ENCODE measurements at places on chromosomes 7 and 10. TPM values are rescaled to one million over a fixed set of nuclear protein-coding genes. Genes with fewer than 3 reads are reported as not detected.

GRCh38 chr7:21185653-21186265, 242.1 kb upstream of the SP4 start:
- H3K27ac ChIP-seq, result no peak overlapping the region
- no peak for DNase-seq
- peaks cover 67% of the 10 kb centered on the region for H3K27me3 ChIP-seq

GRCh38 chr10:62348029-62348428, 26.1 kb upstream of the ZNF365 start:
- no peak overlapping the region for H3K4me3 ChIP-seq
- no peaks in the 10 kb centered on the region for H3K36me3 ChIP-seq
- no peaks in the 10 kb centered on the region for H3K27me3 ChIP-seq
- H3K4me1 ChIP-seq, result no peaks in the 10 kb centered on the region

GRCh38 chr7:116493449-116493848, 6.1 kb upstream of the CAV2 start:
- no peaks in the 10 kb centered on the region for H3K36me3 ChIP-seq
- no peaks in the 10 kb centered on the region for H3K27me3 ChIP-seq
- peaks cover 7% of the 10 kb centered on the region for H3K4me1 ChIP-seq
- H3K4me3 ChIP-seq, result no peak overlapping the region

- peaks cover 58% of the 10 kb centered on the region for H3K4me1 ChIP-seq
- no peak overlapping the region for H3K4me3 ChIP-seq
- DNase-seq, result no peak
- H3K36me3 ChIP-seq, result peaks cover 28% of the 10 kb centered on the region
- no peak overlapping the region for H3K27ac ChIP-seq
Observed at GRCh38 chr10:69213591-69214311, 6.4 kb upstream of the HKDC1 start.

DNA sequence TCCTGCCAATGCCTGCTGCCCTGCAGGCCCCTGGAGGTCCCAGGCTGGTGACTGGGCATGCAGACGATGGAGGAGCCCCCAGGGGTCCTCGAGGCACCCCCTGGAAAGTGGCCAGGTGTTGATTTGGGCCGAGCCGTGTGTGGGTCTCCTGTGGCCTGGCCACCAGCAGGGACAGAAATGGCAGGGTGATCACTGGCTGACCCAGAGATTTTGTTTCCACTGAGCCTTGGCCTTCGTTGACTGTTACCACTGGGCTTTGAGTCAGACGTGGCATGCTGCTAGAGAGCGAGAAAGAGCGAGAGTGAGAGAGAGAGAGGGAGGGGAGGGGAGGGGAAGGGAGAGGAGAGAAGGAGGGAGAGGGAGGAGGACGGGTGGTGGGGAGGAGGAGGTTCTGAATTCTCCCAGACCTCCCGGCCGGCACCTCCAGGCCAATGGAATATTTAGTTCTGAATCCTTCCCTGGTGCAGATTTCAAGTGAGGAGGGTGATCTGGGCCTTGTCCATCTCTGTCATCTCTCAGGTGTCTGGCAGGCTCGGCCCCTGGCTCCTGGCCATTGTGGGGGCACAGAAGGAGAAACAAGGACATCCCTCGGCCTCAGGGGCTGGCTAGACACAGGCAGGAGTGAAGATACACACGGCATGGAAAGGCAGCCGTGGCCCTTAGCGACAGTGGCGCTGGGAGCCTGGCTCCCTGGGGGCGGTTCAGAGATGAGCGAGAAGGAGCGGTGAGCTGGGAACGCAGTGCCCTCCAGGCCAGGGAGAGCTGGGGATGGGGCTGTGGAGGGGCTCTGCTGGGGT, 58.2 kb downstream of the GLRX3 start:
- H3K27ac ChIP-seq, result peak overlapping the region; percentile 33
- H3K27me3 ChIP-seq, result no peaks in the 10 kb centered on the region
- H3K4me3 ChIP-seq, result no peak overlapping the region
- peaks cover 23% of the 10 kb centered on the region for H3K36me3 ChIP-seq
- no peak for DNase-seq
- H3K4me1 ChIP-seq, result no peaks in the 10 kb centered on the region

Gene HMX2
- not detected for total RNA-seq

GRCh38 chr7:17560516-17560915, 262.1 kb downstream of the AHR start:
- no peaks in the 10 kb centered on the region for H3K27me3 ChIP-seq
- no peak overlapping the region for H3K4me3 ChIP-seq
- peaks cover 65% of the 10 kb centered on the region for H3K4me1 ChIP-seq
- peaks cover 16% of the 10 kb centered on the region for H3K36me3 ChIP-seq

- no peak for DNase-seq
- H3K4me3 ChIP-seq, result no peak overlapping the region
- H3K36me3 ChIP-seq, result peaks cover 17% of the 10 kb centered on the region
- H3K4me1 ChIP-seq, result no peaks in the 10 kb centered on the region
- H3K27me3 ChIP-seq, result no peaks in the 10 kb centered on the region
Observed at GRCh38 chr7:4638781-4639575, 43.1 kb upstream of the FOXK1 start.

Gene CDHR3
- 4.0 TPM for total RNA-seq

DNA sequence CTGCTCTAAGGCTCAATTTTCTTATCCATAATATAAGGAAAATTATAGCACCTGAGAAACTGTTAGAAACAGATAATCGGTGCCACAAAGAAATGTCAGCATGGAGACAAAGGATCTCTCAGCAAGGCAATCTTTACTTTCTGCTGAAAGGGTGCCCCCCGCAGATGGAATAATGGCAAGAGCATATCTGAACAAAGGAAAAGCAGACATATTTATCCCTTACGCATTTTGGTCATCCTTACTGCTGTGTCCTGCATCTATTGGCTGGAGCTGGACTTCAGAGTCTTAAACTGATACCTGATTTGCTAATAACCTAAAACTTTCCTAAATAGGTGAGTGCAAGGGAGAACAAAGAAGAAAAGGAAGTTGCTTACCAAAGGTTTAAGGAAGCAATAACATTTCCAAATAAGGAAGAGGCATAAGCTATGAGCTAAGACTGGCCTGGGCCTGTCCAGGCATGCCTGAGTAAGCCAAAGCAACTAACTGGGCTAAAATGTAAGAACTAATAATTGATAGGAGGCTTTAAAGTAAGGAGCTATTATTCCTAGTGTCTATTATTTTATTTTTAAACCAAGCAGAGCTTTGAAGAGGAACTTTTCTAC, 39.6 kb upstream of the ELMO1 start:
- no peak overlapping the region for H3K27ac ChIP-seq
- no peaks in the 10 kb centered on the region for H3K27me3 ChIP-seq
- DNase-seq, result no peak
- no peak overlapping the region for H3K4me3 ChIP-seq

DNA sequence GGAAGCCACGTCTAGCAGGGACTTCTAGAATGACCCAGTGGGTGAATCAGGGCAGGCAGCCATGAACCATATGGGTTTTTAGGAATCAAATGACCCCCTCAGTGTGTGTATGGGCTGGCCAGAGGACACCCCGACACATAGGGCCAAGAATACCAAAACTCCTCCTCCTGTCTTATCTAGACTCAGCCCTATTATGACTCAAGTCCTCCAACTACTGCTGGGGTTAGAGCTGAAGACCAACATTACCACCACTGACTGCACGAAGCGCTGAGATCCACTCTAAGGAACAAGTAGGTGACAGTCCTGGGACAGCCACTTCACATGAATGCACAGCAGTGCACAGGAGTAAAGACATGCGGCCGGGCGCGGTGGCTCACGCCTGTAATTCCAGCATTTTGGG, 11.5 kb upstream of the SVOPL start:
- H3K4me1 ChIP-seq, result no peaks in the 10 kb centered on the region
- H3K27me3 ChIP-seq, result no peaks in the 10 kb centered on the region
- no peak overlapping the region for H3K27ac ChIP-seq

Gene SMIM30
- total RNA-seq, result 42.2 TPM

Gene HBP1
- 32.0 TPM for total RNA-seq

Gene AKR1C8
- not detected for total RNA-seq

- H3K36me3 ChIP-seq, result no peaks in the 10 kb centered on the region
- H3K27ac ChIP-seq, result no peak overlapping the region
- H3K4me3 ChIP-seq, result no peak overlapping the region
- H3K4me1 ChIP-seq, result no peaks in the 10 kb centered on the region
- no peak for DNase-seq
Observed at GRCh38 chr7:1330801-1331425, 98.2 kb downstream of the UNCX start.

- no peak for DNase-seq
- H3K4me1 ChIP-seq, result no peaks in the 10 kb centered on the region
- H3K27ac ChIP-seq, result no peak overlapping the region
Observed at GRCh38 chr7:158887594-158887993, 31.2 kb downstream of the DYNC2I1 start.

GRCh38 chr10:102102421-102102820, 17.7 kb downstream of the LDB1 start:
- no peak overlapping the region for H3K4me3 ChIP-seq
- no peak overlapping the region for H3K27ac ChIP-seq
- no peaks in the 10 kb centered on the region for H3K27me3 ChIP-seq
- H3K4me1 ChIP-seq, result no peaks in the 10 kb centered on the region
- DNase-seq, result no peak
